ENCODE measurements at places on chromosomes 2 and 18. TPM values are rescaled to one million over a fixed set of nuclear protein-coding genes. Genes with fewer than 3 reads are reported as not detected.

GRCh38 chr2:149050188-149050587, 11.7 kb downstream of the LYPD6B start:
- H3K27me3 ChIP-seq = no peaks in the 10 kb centered on the region
- H3K4me3 ChIP-seq = no peak overlapping the region
- peaks cover 11% of the 10 kb centered on the region for H3K36me3 ChIP-seq
- no peak for DNase-seq

DNA sequence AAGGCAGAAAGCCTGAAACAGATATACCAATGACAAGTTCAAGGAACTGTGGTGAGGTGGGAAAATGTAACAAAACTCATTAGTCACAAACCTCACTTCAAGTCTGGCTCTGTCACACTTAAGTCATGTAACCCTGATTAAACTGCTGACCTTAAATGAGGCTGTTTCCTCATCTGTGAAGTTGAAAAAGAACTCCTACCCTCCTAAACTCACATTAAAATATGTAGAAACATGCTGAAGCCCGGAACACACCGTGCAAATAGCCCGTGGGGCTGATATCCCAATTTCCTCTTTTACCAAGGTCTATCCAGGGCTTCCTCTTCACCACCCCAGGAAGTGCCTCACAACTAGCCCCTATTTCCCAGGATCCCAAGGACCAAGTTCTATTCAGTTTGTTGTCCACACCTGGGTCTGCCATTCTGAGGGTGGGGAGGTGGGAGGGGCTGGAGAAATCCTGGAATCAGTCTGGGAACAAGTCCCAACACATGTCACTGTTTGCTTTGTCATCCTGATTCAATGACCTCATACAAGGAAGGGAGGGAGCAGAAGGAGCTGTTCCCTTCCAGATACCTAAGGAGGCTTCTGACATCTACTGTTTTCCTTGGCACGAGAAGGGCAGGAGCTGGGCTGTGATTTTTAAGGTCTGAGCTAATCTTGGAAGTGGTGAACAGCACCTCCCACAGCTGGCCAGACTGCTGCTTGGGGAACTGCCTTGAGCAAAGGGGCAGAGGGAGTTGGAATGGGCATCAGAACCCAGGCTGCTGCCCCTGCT, 42.3 kb downstream of the SLC4A1AP start:
- H3K27me3 ChIP-seq = no peaks in the 10 kb centered on the region
- H3K27ac ChIP-seq = peak overlapping the region; percentile 89
- H3K4me1 ChIP-seq = peaks cover 49% of the 10 kb centered on the region
- no peaks in the 10 kb centered on the region for H3K36me3 ChIP-seq
- DNase-seq = no peak

GRCh38 chr2:67526283-67526682, 129.2 kb downstream of the ETAA1 start:
- H3K27ac ChIP-seq = no peak overlapping the region
- DNase-seq = no peak
- H3K4me3 ChIP-seq = no peak overlapping the region
- peaks cover 1% of the 10 kb centered on the region for H3K4me1 ChIP-seq
- H3K36me3 ChIP-seq = no peaks in the 10 kb centered on the region
- H3K27me3 ChIP-seq = no peaks in the 10 kb centered on the region

- no peak overlapping the region for H3K4me3 ChIP-seq
- H3K27me3 ChIP-seq = no peaks in the 10 kb centered on the region
- no peaks in the 10 kb centered on the region for H3K36me3 ChIP-seq
- DNase-seq = no peak
- H3K27ac ChIP-seq = no peak overlapping the region
These were observed 60.0 kb upstream of the SPTBN1 start for GRCh38 chr2:54396107-54396506.

DNA sequence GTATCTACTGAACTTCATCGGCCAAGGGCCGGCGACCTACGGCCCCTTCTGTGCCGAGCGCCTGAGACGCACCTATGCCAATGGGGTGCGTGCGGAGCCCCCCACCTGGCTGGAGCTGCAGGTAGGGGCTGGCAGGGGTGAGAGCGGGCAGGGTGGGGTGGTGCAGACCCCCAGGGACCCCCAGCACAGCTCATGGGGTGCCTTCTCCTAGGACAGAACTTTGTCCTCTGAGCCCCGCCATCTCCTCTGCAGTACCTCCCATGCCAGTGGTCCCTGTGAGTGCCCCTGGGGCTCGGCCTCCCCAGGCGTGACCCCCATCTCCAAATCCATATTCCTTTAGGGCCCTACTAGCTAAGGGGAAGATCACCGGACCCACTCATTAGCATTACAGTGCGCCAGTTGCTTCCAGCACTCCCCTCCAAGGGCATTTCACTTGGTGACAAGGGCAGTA, 23.9 kb upstream of the GPR17 start:
- H3K4me3 ChIP-seq = no peak overlapping the region
- peak; percentile 73 for DNase-seq
- no peak overlapping the region for H3K27ac ChIP-seq
- H3K36me3 ChIP-seq = no peaks in the 10 kb centered on the region
- peaks cover 4% of the 10 kb centered on the region for H3K4me1 ChIP-seq

GRCh38 chr2:108118996-108119395, 120.8 kb upstream of the SULT1C3 start:
- no peaks in the 10 kb centered on the region for H3K36me3 ChIP-seq
- H3K4me3 ChIP-seq = no peak overlapping the region
- H3K4me1 ChIP-seq = no peaks in the 10 kb centered on the region
- H3K27me3 ChIP-seq = peaks cover 32% of the 10 kb centered on the region
- no peak overlapping the region for H3K27ac ChIP-seq
- no peak for DNase-seq

The TBC1D8 gene
- 15.2 TPM for total RNA-seq

The ACVR1C gene
- total RNA-seq = 0.08 TPM

The ABCB11 gene
- total RNA-seq = not detected
